HAP-1 (cell line): ENCODE measurements at places on chromosomes 13 and 19.

DNA sequence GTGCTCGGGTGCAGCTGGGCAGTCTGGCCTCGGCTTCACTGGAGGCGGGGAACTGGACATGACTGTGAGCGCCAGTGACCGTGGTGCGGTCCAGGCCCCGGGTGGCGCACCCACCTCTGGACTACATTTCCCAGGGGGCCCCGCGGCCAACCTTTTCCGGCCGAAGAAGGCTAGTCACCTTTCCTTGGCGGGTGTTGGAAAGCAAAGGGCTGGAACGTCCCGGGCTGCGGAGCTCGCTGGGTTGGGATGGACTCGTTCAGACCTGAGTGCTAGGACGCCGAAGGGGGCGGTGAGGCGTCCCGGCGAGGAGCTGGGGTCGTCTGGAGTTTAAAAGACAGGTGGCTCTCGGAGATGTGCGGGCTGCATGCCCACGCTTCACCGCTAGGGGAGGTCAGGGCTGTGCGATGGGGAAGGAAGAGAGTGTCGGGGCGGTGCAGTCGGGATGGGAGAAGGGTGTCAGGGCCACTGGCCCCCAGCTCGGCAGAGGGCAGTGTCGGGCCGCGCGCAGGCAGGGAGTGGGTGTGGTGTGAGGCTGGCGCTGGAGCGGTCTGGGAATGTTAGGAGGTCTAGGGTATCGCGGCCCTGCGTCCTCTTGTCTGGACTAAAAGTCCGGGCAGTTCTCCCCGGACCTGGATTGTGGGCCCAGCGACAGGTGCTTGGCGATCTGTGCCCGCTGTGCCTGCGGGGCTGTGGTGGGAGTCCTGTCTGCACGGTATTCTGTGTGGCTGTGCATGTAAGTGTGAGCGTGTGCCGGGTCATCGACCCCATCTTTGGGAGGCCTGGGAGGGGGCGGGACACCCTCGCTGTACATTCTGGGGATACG, 57.1 kb downstream of the ZNF568 start:
- no peak for DNase-seq

- no peak for DNase-seq
Measured at GRCh38 chr13:48680756-48681392, 27.1 kb downstream of the CYSLTR2 start.

GRCh38 chr13:75120085-75120484, 361.9 kb downstream of the TBC1D4 start:
- DNase-seq, result no peak

DNA sequence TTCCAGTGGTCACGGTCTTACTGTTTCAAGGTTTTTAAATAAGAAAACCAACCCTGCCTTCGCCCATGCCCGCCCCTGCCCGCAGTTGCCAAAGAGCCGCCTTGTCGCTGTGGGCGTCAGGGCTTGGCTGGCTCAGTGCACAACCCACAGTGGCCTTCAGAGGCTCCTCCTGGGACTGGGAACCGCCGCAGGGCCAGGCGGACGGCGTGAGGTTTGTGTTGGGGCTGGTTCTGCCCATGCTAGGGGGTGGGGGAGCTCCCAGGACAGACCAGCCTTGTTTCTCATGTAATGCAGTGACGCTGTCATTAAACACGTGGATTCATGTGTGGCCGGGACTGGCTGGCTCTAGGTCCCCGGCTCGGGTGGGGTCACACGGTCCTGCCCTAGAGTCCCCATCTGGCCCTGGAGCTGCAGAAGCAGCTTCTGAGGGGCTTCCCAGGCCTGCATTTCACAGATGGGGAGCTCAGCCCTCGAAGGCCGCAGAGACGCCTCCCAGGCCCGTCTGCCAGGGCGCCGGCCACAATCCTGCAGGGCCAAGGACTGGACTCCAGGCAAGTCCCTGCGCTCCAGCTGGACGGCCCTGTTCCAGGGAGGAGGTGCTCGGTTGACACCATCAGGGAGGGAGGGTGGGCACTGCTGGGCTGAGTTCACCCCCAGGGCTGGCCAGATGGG, 2.4 kb upstream of the TEKTIP1 start:
- DNase-seq, result no peak

- no peak for DNase-seq
Measured at GRCh38 chr13:98690348-98691022, 62.0 kb downstream of the SLC15A1 start.
